NCI-H1436 (cell line): ENCODE measurements at places on chromosomes 6 and 20.

DNA sequence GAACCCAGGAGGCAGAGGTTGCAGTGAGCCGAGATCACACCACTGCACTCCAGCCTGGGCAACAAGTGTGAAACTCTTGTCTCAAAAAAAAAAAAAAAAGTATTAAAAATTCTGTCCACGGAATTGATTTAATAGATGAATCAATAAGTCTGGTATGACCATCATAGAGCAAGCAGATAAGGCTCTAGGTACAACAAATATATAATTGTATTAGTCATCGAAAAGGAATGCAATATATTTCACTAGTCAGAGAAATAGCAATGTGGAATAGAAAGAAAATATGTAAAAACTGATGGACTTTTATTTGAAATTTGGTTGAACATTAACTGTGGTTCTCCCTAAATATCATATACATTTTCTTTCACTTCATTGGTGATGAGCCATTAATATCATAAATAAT is 476.8 kb upstream of the AGPAT4 start:
- no peak for DNase-seq

DNA sequence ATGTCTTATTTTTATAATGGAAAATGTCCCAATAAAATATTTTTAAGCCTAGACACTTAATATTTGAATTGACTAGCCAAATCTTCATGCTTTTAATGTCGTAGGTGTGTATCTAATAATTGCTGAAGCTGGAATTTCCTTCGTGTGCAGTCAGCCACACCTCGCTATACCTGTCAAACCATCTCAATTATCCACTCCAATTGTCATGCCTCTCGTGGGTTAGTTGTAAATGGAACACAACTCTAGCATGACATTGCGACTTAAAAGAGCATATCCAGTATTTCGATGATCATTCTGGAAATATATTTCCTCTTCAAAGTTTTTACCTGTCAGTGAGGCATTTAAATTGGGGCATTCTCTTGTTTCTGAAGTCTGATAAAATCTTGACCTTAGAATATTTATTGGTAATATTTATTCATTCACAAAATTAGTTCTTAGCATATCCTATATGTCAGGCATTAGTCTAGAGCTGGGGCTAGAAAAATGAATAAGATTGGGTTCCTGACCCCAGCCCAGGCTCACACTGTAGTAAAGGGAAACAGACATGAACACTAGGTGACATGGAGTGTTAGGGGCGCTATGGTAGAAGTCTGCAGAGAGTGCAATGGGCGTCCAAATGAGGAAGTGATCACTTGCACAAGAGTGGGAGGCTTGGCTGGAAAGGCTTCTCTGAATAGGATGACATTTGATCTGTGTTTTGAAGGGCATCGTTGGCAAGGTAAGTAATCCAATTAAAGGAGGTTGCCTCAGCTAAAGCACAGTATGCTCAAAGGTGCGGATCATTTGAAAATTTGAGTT is 11.0 kb upstream of the CFAP206 start:
- peak; percentile 11 for DNase-seq

- DNase-seq = no peak
Measured at GRCh38 chr6:105401247-105402089, 1.4 kb downstream of the PREP start.

- DNase-seq = no peak
Measured at GRCh38 chr6:15246217-15246665, 372 bp downstream of the JARID2 start.

DNA sequence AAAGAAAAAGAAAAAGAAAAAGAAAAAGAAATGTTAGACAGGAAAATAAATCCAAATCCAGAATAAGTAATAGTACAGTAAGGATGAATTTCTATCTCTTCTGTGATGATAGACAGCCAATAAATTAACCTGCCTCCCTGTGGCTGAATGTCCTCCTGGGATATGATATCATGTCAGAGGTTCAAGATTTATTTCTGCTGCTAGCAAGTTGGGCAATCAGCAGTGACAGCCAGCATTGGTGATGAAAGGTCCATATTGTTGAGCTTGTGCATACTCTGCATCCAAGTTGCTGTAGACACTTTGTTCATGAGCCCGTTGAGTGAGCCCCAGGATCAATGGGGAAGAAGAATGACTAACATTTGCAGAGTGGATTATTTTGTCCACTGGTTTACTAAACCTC is 44.9 kb upstream of the CEP85L start:
- no peak for DNase-seq

GRCh38 chr6:167849846-167850459 is 23.2 kb downstream of the AFDN start:
- no peak for DNase-seq
